ENCODE measurements at places on chromosomes 2 and 18.

DNA sequence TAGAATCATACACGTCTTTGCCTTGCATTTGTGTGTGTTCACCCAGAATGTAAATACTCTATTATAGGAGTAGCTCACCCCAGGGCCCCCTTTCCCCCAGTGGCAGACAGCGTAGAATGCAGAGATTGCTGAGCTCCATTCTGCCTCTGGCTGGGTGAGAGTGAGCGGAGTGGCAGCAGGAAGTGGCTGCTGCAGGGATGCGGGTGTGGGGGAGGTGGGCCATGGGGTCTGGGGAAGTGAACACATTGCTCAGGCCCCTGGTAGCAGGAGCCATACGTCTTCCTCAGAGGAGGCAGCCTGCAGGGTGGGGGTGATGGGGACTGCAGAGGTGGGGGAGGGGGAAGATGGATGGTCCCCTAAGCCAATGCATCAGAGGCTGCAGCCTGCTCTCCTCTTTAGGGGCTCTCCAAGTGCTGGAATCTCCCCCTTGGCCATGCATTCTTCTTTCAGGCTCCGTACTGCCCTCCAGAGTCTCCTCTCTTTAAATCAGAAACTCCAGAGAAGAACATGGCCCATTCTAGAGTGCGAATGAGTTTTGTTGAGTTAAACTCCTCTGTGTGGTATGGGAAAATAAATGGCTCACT lies 72.2 kb downstream of the CELF4 start:
- no peak for DNase-seq

GRCh38 chr2:18814387-18814786 lies 225.0 kb upstream of the NT5C1B start:
- no peak for DNase-seq

DNA sequence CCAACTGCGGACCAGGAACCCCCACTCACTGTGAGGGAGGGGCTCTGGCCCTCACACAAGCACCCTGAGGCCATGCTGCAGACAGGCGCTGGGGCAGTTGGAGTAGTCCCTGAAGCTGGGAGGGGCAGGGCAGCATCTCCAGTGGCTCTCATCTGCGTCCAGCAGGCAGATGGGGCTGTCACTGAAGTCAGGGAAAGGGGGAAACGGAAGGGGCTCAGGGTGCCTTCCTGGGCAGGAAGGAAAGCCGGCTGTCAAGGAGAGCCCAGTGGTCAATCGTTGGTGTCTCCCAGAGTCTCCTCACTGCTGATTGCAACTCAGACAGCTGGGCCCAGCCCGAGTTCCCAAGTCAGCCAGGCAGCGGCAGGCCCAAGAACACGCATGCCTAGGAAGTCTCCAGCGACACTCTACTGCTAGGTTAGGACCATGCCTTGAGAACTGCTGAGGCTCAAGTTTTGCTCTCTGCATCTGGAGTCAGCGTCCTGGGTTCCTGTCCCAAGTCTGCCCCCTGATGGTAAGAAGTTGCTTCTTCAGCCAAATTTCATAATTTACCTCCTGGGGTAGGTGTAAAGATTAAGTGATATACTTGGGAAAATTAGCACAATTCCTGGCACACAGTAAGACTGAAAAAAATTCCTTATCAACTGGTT lies 27.4 kb upstream of the NMUR1 start:
- peak; percentile 49 for DNase-seq

DNA sequence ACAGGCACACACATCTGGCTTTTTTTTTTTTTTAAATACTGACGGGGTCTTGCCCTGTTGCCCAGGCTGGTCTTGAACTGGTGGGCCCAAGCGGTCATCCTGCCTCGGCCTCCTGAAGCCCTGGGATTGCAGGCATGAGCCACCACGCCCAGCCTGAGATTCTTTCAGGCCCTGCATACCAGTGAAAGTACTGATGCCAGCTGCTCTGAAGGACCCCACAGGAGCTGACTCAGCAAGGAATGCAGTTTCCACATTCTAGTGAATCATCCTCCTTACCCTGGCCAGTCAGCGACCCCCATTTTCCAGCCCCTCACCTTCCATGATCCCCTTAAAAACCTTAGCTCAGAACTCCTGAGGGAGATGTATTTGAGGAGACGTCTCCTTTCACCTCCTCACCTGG lies 5.8 kb upstream of the DTYMK start:
- no peak for DNase-seq

DNA sequence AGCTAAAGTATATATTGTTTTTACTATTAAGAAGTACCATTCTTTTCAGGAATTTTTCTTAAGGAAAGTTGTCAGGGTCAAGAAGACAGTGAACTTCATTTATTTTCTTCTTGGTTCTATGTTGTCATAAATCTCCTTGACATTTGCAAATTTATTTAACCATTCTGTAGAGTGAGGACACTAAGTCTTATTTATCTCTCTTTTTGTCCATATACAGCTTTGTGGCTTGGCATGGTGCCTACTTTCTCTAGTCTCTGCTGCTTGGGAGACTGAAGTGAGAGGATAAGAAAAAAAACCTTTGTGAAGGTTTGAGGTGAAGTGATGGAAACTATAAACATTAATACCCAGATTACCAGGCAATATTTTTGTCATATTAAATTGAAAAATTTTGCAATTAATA lies 1389.4 kb downstream of the SUCLG1 start:
- DNase-seq = no peak

GRCh38 chr2:183371545-183371944 lies 247.3 kb downstream of the NUP35 start:
- no peak for DNase-seq

DNA sequence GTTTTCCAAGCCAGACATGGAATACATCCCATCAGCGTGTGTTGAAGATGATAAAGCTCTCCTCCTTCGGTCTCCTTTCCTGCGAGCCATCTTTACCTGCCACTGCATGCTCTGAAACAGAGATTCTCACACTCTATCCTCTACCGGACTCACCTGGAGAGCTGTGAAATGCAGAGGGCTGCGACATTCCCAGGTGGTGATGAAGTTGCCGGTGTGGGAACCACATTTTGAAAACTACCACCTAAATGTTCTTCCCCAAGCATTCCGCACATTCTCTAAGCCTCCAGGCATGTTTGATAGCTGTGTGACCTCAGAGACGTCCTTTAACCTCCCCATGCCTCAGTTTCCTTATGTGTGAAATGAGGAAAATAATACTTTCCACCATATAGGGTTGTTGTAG lies 226.2 kb upstream of the RAB6C start:
- DNase-seq = no peak

GRCh38 chr18:46398625-46399024 lies 258.4 kb downstream of the LOXHD1 start:
- no peak for DNase-seq

All from CMK (cell line).